ENCODE measurements at places on chromosomes 1 and 21.

DNA sequence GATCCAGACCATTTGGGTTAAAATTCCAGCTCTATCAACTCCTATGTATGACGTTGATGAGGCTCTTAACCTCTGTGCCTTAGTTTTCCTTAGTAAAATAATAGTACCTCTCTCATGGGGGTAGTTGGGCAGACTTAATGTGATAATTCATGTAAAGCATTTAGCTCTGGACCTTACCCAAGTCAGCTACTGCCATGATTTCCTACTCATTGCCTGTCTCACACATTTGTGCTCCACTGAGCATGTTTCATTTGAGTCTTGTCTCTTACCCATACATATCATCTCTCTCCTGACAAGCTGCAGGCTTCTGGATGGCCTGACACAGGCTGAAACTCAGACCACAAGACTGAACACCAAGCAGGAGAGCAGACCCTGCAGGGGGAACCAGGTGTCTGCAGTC, 77.7 kb upstream of the ZBTB40 start:
- DNase-seq: no peak

GRCh38 chr1:77339326-77339725, 57.5 kb downstream of the AK5 start:
- DNase-seq: no peak

- DNase-seq: no peak
Observed at GRCh38 chr21:43266534-43266933, 97.7 kb downstream of the CRYAA start.

- DNase-seq: no peak
Observed at GRCh38 chr1:182205351-182206022, 144.0 kb upstream of the ZNF648 start.

DNA sequence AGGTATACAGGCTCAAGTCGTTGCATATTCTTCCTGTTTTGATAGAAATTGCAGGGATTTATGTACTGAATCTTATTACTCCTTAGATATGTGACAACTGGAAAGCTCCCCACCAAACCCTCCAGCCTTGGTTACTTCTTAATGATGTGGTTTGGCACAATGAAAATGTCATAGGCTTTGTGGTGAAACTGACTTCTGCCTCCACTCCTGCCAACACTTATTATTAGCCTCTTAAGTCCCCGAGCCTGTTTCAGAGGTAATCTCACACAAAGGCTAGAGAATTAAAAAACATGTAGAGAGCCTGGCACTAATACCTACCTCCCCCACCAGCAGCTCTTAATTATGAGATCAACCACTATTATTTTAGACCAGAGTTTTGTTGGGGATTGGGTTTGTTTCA, 4.2 kb downstream of the COX20 start:
- no peak for DNase-seq

GRCh38 chr21:42636520-42637266, 16.7 kb upstream of the PDE9A start:
- no peak for DNase-seq

DNA sequence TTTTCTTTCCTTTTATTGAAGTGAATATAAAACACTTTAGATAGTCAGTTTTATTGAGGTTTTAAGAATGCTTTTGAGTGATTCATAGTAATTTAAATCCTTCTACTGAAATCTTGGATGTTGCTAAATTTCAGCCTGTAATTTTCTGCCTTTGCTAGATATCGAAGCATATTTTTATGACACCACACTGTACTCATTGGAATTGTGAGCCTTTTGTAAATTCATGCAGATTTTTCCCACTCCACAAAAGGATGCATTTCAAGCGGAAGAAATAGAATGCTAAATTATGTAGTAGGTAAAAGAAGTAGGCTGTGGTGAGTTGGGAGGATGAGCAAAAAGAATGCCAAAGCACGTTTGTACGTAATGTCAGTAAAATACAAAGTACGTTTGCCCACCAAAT, 13.8 kb downstream of the SNX7 start:
- DNase-seq: no peak

DNA sequence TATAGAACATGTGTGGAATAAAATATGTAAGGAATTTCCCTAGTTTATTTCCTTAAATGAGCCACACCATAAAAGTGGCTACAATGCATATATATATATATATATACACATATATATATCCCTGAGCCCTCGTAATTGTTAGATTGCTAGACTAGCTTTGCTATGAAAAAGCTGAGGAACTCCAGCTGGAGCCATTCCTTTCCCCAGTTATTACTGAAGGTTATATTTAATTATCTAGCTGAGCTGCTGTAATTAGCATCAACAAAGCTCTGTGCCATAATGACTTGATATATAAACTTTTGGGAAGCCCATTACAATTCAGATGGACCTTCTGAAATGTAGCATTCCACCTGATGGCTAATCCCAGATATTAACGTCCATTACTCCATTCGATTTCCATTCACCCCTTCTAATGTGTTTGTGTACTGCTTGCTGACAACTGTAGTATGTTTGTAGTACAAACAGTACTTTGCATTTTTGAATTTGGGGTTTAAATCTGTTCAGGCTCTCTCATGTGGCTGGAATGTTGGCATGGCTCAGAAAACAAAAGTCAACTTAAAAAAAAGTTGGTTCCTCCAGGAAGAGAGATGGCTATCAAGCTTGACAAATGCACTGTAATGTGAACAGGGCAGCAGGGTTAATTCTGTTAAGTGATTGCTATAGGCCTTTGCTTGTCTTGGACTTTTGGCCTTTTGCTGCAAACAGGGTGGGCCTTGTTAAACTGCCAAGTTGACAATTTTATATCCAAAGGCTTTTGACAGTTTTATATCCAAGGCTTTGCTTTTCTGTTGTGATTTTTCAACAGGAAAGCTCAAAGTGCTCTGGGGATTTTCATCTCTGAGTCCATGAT, 170.0 kb downstream of the LTN1 start:
- no peak for DNase-seq

DNA sequence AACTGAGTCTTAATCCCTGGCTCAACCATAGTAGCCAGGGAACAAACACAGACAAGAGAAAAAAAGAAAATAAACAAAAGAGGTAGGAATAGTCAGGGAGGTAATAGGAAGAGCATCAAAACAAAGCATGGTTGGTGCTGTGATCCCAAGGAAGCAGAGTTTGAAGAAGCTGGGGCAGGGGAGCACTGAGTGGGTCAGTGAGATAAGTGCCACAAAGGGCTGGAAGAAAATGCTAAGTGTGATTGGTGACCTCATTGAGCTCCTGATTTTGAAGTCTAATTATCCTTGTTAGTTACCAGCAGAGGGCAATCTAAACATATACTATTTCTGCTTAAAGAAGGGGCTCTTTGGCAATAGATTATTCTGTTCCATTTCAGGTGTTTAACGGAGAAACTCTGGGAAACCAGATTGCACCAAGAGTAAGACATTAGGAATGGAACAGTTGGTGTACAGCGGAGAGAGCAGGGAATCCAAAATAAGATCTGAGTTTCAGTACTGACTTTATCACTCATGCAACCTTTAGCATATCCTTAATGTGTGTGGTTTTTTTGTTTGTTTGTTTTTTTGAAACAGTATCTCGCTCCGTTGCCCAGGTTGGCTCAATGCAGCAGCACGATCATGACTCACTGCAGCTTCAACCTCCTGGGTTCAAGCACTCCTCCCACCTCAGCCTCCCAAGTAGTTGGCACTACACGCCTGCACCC, 30.7 kb upstream of the KIAA1614 start:
- DNase-seq: no peak

DNA sequence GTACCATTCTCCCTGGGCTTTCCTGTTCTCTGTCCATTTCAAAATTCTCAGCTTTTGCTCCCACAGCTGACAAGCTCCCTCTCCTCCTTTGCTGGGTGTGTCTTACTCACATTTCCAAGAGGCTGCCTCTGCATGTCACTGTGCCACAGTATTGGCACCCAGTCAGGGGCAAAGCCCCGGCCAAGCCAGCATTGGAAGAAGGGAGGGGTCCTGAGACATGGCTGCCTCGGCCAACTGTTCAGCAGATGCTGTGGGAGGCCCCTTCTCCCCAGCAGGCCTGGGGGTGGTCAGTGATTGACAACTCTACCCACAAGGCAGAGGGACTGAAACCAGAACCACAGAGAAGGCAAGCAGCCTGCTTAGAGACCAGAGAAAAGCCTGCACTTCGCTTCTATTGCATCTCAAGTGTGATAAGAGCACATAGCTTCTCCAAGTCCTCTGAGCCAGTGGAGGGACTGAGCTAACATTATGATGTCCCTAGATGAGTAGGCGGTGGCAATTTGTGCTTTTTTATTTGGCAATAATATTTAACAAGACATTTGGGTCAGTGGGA, 294.1 kb downstream of the SIPA1L2 start:
- no peak for DNase-seq

DNA sequence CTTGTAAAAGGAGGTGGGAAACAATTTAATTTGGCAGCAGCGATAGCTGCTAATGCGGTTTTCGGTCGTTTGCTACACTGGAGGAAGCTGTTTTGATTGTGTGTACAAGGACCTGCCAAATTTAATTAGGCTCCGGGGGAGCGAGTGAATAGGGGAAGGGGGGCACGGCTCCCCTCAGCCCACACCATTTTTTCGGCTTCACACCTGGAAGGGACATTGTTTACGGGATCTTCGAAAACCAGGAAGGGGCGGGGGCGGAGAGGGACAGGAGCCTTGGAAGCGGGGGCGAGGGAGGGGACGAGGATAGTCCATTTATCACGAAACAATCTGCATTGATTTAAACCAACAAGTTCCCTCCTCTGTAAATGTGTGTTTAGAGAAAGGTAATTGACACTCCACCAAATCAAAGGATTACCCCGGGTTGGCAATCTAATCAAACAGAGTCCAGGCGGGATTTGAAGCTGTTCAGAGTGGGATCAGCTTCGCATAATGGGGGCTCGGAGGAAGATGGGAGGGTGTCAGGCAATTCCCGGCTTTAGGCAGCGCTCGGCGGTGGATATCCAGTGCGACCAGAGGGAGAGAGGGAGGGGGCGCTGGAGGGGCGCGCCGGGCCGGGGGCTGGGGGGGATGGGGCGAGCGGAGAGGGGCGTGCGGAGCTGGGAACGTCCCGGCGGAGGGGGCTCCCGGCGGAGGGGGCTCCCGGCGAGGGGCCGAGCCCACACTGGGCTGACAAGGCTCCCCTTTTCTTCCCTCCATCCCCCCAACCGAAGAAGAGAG, 9.8 kb downstream of the PAX7 start:
- DNase-seq: no peak

GRCh38 chr1:65292861-65293593, 16.3 kb upstream of the DNAJC6 start:
- DNase-seq: no peak

GRCh38 chr1:224106568-224107281, 7.2 kb upstream of the FBXO28 start:
- no peak for DNase-seq

GRCh38 chr1:107795994-107796393, 169.0 kb downstream of the VAV3 start:
- no peak for DNase-seq

GRCh38 chr1:117178756-117179155, 32.0 kb downstream of the VTCN1 start:
- no peak for DNase-seq

DNA sequence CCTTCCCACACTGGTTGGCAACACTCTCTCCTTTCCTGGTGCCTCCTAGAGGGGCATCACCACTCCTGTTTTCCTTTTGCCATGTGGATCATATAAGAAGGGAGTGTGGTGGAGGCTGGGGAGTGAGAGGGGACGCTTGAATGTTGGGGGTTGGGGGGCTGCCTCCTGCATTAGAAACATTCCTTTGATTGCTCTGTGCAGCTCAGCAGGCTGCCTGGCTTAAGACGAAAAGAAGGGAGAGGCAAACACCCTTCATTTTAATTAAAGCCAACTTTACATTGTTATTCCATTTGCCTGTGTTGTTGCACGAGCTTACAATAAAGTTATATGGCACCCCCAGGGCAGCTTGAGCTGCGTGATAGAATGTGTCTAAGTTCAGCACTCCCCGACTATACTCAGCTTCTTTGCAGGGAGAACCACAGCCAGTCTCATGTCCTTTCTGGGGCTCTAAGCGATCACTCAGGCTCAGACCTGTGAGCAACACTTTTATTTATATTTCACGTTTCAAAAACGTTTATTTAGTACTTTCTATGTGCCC, 57.4 kb downstream of the FOXD2 start:
- no peak for DNase-seq

- DNase-seq: no peak
Observed at GRCh38 chr1:6003568-6004411, 11.6 kb upstream of the NPHP4 start.

DNA sequence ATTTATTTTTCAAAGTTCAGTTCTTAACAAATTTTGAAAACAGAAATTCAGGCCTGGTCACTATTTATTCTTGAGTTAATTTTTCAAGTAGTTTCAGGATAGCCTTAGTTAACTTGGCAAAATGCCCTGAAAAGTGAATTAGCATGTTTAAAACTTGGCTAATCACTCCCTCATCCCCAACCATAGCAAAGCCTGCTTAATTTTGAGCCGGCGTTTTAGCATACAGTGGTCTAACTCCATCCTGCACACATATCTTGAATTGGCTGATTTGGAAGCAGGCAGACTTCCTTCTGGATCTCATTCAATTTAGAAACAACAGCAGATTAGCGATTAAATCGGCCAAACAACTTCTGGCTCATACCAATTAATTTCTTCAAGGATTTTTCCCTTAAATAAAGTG, 439.2 kb downstream of the PTBP2 start:
- no peak for DNase-seq

DNA sequence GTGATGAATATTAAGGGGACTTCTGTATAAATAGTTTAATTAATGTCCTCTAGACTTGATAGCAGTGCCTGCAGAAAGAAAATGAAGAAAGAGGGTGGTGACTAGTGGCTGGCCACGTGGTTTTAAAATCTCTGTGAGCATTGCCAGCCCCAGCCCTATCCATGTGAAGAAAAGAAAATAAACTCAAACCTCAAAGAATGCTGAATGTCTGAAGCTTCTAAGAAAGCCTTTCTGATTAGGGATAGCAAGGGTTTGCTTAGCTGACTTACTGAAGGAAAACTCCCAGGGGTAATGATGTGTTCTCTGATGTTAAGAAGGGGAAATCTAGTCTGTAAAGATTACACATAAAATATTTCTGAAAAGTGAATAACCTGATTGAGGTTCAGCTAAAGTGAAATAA, 31.8 kb downstream of the ADGRL2 start:
- DNase-seq: no peak

DNA sequence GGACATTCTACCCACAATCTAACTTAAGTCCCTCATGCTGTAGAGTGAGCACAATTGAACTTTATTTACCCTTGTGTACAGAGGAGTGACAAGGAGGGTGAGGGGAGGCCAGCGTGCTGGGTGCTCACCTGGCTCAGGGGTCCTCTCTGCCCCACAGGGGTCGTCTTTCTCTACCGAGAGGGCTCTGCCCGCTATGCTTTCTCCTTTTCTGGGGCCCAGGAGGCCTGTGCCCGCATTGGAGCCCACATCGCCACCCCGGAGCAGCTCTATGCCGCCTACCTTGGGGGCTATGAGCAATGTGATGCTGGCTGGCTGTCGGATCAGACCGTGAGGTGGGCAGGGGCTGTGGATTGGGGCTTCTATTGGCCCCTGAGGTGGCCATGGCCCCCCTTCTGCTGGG, 5.4 kb downstream of the BCAN start:
- no peak for DNase-seq

- no peak for DNase-seq
Observed at GRCh38 chr1:227401562-227402342, 83.5 kb upstream of the CDC42BPA start.
